NAMALWA (cell line): ENCODE measurements at places on chromosomes 4 and X.

- DNase-seq: no peak
These were observed 25.1 kb downstream of the NIPAL1 start for GRCh38 chr4:48041535-48042137.

GRCh38 chr4:156521631-156522030, 450.0 kb downstream of the PDGFC start:
- no peak for DNase-seq

GRCh38 chr4:7029921-7030320, 13.3 kb upstream of the TADA2B start:
- no peak for DNase-seq

GRCh38 chr4:48854982-48855381, 24.1 kb downstream of the OCIAD1 start:
- DNase-seq: no peak

GRCh38 chr4:77960367-77960766, 96.8 kb upstream of the FRAS1 start:
- no peak for DNase-seq

- DNase-seq: peak; percentile 73
These were observed 807 bp downstream of the SEL1L3 start for GRCh38 chr4:25861951-25862410.

GRCh38 chr4:6920171-6920570, 10.5 kb downstream of the TBC1D14 start:
- DNase-seq: no peak

GRCh38 chr4:112167794-112168193, 22.5 kb downstream of the FAM241A start:
- DNase-seq: peak; percentile 77

DNA sequence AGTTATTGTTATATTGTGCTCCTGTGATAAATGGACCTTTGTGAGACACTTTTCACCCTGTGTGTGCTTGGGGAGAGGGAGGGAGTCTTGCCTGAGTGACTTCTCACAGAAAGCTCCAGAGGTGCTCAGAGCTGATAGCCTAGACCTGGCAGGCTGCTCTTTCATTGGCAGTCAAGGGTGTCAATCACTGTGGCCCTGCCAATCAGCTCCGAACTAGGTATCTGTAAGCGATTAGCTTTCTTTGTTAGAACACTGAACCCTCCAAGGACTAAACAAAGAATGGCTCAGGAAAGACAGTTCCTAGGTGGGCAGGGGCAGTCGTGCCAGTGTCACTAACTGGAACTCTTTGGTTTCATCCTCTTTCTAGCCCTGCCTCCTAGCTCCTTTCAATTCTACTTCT, 2.7 kb upstream of the NALF2 start:
- DNase-seq: peak; percentile 62

- peak; percentile 68 for DNase-seq
These were observed 30.6 kb upstream of the NSUN7 start for GRCh38 chr4:40719008-40719623.

- peak; percentile 2 for DNase-seq
These were observed 96.6 kb downstream of the EVC2 start for GRCh38 chr4:5611750-5612149.

GRCh38 chrX:15416133-15416993, 32.1 kb upstream of the VEGFD start:
- DNase-seq: peak; percentile 49

- DNase-seq: no peak
These were observed 36.0 kb upstream of the EXOC1L start for GRCh38 chr4:55783584-55783983.

GRCh38 chr4:163217505-163217904, 50.8 kb upstream of the NAF1 start:
- no peak for DNase-seq

- DNase-seq: no peak
These were observed 2.3 kb downstream of the SOWAHB start for GRCh38 chr4:76895619-76896018.

- DNase-seq: peak; percentile 22
These were observed 63.2 kb upstream of the TNIP3 start for GRCh38 chr4:121227341-121227792.

DNA sequence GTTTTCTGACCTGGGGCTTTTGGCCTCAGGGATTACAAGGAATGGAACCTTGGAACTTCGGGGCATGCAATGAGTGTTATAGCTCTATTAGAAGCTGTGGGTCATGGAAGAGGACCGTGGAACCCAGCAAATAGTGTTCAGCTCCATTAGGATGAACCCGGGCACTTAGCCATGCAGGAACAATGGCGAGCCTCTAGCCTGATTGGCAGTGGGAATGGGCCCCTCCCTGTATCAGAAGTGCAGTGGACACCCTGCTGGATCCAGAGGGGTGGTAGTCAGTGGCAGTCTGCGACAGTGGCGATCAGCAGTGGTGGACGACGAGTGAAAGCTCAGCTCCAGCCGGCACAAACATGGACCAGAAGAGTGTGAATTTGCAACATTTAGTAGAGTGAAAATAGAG, 315.4 kb upstream of the TECRL start:
- no peak for DNase-seq

GRCh38 chr4:179268791-179269190, 1826.6 kb upstream of the AGA start:
- DNase-seq: no peak

GRCh38 chr4:109803924-109804571, 2.2 kb upstream of the CFI start:
- peak; percentile 71 for DNase-seq

DNA sequence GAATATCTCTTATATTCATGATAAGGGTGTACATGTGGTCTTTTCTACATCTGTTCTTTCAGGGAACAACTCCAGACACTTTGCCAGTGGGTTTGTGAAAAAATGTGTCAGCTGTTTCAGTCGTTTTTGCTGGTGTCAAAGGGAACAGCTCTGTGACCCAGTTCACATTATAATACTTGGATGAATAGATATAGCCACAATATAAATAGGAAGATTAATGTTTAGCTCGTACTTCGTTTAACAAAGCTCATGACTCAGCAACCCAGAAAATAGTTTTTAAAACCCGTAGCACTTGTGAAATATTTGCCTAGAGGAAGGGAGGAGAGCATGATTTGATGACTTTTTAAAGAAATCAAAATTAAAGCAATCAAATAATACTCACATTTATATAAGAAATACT, 7.9 kb downstream of the LIAS start:
- no peak for DNase-seq

DNA sequence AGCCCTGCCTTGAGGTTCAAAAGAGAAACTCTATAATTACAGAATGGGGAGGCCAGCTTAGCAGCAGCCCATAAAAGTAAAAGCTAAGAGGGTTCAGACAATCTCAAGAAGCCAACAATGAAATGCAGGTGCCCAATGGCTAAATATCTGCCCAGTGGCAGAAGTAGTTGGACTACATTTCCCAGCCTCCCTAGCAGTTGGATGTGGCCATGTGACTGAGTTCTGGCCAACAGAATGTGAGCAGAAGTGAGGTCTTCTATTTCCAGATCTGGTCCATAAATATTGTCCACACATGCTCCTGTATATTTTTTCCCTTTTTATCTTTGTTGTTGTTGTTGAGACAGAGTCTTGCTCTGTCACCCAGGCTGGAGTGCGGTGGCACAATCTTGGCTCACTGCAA, 127.9 kb upstream of the NHS start:
- peak; percentile 6 for DNase-seq

- no peak for DNase-seq
These were observed 3.9 kb downstream of the PRSS12 start for GRCh38 chr4:118348886-118349285.

DNA sequence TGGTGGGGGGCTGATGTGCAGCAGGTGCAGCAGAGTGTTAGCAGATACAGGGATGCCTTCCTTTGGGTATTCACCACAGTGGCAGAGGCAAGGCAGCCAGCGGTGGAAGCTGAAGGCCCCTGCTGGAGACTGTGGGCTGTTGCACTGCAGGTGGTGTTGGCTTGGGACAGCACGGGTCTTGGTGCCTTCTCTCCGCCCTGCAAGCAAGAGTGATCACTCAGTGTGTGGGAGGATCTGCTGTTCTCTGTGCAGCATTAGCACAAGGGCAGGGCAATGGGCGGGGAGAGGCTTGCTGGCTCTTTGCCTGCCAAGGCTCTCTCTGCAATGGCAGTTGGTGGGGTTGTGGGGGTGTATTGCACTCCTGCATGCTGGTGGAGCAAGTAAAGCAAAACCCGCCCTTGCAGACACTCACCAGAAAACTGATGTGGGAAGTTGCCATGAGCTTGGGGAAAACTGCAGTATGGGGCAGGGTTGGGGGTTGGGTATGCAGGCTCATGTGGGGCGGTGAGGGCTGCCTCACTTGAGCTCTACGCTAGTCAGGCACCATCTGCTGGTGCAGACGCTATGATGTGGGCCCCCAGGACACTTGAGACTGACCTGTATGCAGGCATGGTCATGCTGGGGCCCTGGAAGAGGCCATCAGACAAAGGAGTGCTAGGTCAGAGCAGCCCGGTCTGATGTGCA, 820.8 kb upstream of the GRIA3 start:
- DNase-seq: no peak

DNA sequence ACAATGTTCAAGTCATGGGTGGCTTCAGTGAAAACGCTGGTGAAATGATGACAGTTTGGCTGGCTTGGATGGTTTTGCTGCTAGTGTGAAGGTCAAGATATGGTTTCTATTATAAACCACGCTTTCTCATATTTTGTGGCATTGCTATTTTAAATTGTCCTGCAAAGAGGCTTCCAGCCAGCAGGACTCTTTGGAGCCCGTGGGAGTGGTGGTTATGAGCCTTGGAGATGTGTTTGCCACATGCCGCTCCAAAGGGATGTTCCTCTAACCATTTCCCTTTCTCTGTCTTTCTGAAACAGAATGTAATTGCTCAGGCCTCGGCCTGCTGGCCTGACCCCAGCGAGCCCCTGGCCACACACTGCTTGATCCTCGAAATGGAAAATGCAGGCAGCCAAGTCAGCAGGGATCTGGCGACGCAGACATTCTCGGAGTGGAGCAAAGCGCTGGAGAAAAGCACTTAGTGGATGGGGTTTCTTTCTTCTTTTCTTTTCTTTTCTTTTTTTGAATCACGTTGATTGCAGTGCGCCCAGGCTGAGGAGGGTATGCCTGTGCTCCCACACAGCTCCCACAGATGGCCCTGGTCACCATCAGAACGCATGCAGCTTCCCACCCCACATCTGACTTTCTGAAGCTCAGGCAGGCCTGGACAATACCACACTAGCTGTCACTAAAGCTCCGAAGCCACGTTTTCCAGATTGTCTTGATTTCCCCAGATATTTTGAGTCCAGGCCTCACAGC, 114.0 kb downstream of the ENPP6 start:
- no peak for DNase-seq

DNA sequence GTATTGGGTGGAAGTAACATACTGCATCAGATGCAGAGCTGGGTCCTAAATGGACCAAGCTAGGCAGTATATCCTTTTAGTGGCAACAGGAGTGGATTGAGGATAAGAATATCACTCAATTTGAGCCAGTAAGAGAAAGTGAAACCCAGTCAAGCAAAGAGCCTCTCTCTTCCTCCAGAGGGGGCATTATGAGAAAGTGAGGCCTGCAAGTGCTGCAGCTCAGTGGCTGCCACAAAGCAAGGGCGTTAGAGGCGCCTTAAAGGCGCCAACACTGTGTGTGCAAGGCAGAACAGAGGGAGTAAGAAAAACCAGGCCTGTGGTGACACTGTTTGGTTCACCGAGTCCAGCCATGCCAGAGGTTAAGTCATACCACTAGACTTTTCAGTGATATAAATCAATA, 17.5 kb downstream of the STX18 start:
- peak; percentile 71 for DNase-seq

DNA sequence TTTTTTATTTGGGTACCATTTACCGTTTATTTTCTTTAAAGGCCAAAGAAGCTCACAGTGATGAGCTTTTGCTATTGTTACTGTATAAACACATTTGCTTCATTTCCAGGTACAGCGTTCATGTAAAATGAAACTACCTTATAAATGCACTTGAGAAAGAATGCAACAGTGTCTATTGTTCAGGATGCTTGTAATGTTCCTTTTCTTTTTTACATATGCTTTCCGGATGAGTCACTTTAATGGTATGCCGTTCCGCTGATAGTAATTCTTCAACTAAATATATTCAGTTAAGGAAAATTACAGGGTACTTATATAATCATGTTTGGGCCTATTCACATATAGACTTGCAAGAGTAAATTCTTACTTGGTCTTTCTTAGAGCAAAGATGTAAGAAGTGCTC, 354.9 kb downstream of the RPA4 start:
- no peak for DNase-seq

GRCh38 chr4:119721878-119722277, 93.3 kb upstream of the PDE5A start:
- DNase-seq: no peak

- DNase-seq: no peak
These were observed 527.4 kb downstream of the C4orf33 start for GRCh38 chr4:129623233-129623875.

DNA sequence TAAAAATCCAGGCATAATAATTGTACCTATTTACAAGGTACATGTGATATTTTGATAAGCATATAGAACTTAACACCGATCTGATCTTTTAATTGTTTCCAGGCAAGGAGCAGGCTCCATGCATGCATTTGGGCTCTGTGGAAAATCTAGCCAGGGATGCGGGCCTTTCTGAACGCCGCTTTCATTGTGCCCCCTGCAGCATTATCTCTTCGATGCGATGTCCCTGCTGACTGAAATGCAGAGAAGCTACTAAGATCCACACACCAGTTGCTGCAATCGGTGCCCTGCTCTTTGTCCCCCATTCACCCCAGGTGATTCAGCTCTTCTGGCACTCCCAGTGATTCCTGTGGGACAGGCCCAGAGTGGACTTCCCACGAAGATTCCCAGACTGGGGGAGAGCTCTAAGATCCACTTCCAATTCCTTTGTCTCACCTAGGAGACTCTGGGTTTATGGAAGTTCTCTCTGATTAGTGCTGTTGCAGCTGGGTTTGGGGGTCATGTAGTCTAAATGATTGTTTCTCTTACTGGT, 254.3 kb upstream of the AGA start:
- DNase-seq: no peak

DNA sequence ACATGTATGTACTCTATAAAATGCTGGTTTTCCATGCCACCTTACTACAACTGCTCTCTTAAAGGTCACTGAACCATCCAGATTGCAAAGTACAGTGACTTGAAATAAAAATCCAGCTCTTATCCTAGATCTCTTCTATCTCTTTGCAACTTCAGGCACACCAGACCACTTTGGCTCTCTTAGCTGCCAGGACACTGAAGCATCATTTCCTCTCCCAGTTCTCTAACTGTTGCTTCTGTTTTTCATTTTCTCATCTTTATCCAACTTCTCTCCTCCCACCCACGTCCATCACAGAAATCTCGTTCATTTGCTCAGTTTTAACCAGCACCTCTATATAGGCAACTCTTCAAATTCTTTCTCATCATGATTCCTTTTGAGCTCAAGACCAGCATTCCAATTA, 74.3 kb downstream of the METTL14 start:
- DNase-seq: no peak

DNA sequence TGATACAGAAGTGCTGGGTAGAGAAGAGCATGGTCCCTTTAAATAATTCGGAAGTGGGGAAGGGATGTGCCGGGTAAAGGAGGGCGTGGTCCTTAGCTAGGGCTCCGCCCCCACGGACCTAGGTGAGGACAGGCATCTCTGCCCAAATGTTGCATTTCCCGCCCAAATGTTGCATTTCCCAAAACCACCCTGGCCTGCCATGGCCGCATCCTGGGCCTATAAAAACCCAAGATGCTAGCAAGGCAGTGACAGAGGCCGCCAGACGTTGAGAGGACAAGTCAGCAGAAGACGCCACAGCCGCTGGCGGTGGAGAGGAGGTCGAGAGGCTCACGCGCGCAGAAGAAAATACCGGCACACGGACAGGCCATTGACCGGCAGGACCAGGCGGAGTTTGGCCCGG, 46.1 kb downstream of the ZFP42 start:
- DNase-seq: no peak

GRCh38 chrX:7149411-7149810, 1.5 kb upstream of the PUDP start:
- peak; percentile 18 for DNase-seq

GRCh38 chr4:145829629-145830395, 108.8 kb downstream of the ZNF827 start:
- DNase-seq: no peak
